ENCODE measurements at places on chromosomes 13 and 19. TPM values are rescaled to one million over a fixed set of nuclear protein-coding genes. Genes with fewer than 3 reads are reported as not detected.

TNNI3 gene
- 0.43 TPM for total RNA-seq

KRI1 gene
- 5.5 TPM for total RNA-seq

ZFP14 gene
- total RNA-seq, result 3.9 TPM

NLRP11 gene
- total RNA-seq, result not detected

SCGB2B2 gene
- total RNA-seq, result 0.79 TPM

TEX101 gene
- not detected for total RNA-seq

ZNF835 gene
- not detected for total RNA-seq

RTBDN gene
- not detected for total RNA-seq

TSSK6 gene
- 1.1 TPM for total RNA-seq

FARP1 gene
- total RNA-seq, result 15.7 TPM

ATXN8OS gene
- total RNA-seq, result not detected

ACP7 gene
- total RNA-seq, result 0.22 TPM

LYPD5 gene
- 10.8 TPM for total RNA-seq

ZC3H4 gene
- 17.7 TPM for total RNA-seq

ZNF154 gene
- total RNA-seq, result 5.1 TPM

COX7A1 gene
- 4.9 TPM for total RNA-seq

CD70 gene
- not detected for total RNA-seq

CEACAM20 gene
- total RNA-seq, result not detected

ADGRL1 gene
- 7.5 TPM for total RNA-seq

SBSN gene
- not detected for total RNA-seq

PRR22 gene
- total RNA-seq, result not detected

Data from placental epithelial cell (primary cell).